HTR-8/SVneo (cell line): ENCODE measurements at places on chromosomes 4 and X.

DNA sequence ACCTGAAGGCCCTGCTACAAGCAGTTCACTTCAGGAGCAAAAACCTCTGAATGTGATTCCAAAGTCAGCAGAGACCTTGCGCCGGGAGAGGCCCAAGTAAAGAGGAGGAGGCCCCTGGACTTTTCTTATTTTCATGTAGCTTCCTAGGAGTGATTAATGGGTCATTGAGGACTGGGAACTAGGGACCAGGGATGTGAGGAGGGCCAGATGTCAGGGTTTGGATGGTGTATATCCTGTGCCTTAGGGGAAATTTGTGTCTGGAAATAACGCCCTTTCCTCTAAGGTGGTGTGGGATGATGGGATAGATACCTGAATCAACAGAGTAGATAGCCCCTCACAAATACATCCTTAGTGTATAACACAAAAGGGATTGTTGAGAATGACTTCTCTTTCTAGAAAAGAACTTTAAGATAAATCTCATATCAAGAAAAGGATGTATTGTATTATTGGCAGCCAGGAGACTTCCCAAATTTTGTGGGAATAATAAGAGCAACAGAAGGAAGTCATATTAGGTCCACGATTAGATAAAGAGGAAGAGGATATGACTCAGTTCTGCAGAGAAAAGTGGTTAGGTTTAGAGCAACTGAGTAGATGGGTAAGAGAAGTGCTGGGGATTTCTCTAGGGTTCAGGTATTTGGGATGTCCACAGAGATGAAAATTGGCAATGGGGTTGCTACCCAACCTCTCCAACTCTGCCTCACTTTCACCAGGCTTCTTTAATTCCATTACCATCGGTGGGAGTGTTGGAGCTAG is 1.1 kb downstream of the ITGB1BP2 start:
- DNase-seq: no peak

DNA sequence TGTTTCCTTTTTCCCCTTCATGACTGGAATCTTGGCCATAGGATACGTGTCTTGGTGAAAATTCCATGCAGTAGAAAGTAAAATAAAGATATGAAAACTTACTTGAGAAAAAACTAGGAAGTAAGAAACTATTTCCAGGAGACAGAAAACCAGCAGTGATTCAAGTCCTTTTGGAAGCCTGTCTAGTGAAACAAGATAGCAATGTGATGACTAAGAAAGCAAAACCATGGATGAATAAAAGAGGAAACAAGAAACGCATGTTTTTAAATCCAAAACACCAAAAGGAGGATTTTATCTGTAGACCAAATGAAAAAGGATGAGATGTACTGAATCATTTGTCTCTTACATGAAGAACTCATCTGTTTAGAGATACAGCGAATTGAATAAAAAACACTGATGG is 1430.0 kb downstream of the ARAP2 start:
- no peak for DNase-seq

GRCh38 chr4:76784237-76784636 is 113.7 kb downstream of the SOWAHB start:
- DNase-seq: no peak

- no peak for DNase-seq
These were observed 9.6 kb upstream of the MRPL1 start for GRCh38 chr4:77852892-77853495.

DNA sequence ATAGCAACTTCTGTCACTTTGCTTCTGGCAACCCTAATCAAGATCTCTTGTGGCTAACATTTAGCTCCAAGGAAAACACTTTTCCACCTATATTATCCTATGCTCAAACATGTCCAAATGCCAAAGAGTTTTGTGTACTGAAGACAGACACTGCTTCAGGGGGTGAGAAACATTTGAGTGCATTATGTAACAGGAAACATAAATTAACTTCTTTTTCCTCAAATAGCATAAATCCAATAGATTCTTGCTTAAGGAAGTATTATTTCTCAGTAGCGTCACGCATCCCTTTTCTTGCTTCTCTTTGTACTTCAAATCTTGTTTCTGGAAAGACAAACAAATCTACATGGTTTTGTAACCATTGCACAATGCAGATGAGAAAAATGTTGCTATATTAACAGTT is 839.1 kb downstream of the GLUD2 start:
- no peak for DNase-seq

DNA sequence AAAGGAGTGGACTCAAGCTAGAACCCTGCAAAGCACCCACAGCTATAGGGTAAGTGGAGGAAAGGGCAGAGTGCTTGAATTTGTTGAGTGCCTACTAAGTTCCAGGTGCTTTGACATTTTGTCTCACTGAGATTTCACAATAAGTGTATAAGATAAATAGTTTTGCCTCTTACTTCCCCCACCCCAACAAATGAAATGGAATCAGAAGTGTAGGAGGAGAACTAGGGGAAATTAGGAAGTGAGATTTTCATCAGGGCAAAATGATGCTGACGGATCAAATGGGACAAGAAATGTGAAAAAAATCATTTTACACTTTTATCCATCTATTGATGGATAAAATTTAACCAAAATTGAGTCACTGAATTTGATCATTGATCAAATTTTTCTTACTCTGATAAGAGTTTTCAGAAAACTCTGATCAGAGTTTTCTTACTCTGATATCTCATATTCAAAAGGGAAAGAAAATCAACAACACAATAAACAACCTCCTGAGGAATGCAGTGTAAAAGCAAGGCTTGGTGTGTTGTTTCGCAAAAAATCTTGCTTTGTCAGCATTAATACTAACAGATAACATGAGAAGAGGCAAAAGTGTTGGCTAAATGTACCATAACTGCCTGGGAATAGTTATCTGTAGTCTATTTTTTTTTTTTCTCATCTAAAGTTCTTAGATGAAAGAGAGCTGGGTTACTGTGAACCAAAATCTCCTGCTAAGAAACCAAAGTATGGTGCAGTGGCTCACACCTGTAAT is 24.9 kb downstream of the PLAC8 start:
- no peak for DNase-seq

- no peak for DNase-seq
These were observed 1920.6 kb downstream of the ARAP2 start for GRCh38 chr4:34323549-34324320.

DNA sequence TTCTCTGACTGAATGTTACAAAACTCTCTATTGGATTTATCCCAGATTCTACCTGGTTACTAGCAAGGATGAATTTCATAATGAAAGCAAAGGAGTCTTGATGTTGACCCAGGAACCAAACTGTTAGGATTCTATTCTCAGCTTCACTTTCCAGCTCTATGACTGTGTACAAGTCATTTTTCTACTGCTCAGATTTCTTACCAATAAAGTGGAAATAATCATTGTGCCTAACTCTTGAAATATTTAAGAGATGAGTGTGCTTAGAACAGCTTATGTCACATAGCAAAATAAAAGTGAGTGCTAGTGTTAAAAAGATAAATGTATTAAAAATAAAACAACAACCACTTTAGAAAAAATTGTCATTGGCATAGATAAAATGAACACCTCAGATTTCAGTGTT is 45.6 kb downstream of the EPHA5 start:
- no peak for DNase-seq

DNA sequence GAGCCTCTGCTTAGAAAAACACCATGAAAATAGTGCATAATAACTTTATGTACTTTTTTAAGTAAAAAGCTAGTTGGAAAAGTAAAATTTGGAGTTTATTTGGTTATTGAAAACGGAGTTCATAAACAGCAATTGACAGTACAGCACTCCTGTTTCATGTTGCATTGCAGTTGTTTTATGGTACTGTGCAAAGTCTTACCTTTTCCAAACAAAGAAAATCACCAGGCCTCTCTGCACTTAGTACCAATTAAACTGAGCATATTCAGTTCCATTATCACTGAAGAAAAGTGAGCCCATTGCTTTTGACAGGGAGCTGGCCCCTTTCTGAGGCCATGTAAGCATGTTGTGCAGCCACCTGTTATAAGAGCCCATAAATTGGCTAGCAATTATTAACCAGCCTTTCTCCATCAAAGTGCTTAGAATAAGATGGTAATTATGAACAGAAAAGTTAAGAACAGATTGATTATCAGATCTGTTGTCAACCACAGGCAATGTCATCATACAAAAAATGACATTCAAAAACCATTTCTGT is 376.6 kb upstream of the EMCN start:
- no peak for DNase-seq

GRCh38 chrX:135480076-135480475 is 40.4 kb upstream of the INTS6L start:
- DNase-seq: no peak

DNA sequence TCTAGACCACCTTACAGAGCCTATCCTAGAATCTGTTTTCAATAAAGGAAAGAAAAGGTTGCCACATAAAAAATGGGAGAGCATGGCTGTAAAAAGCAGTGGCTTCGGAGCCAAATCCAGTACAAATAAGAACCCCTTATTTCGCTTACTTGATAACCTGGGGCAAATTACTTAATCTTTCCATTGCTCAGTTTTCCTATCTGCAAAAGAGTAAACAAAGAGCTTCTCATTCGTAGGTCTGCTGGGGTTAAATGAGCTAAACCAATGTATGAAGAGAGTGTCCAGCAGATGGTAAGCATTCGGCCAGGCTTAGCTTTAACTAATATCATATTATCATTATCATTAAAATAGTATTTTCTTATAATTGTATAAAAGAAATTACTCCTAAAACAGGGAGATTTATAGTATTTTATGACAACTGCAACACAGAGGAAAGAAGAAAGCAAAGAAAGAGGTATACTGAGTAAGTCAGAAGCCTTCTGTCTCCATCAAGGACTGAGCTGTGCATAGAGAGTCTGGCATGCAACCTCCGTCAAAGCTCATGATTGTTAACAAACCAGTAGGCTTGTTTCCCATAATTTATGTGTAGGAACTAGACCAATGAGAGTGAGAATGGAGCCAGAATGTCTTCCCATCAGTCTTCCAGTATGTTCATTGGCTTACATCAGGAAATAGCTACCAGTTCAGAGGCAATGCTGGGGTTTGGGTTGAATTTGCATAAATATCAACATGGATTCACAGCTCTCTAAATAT is 364.9 kb downstream of the UNC5C start:
- no peak for DNase-seq
